HL-60 (cell line): ENCODE measurements at places on chromosomes 3 and 15.

GRCh38 chr3:89058371-89058770, 49.0 kb upstream of the EPHA3 start:
- DNase-seq: no peak

GRCh38 chr3:127758013-127758412, 64.3 kb downstream of the MGLL start:
- no peak for DNase-seq

DNA sequence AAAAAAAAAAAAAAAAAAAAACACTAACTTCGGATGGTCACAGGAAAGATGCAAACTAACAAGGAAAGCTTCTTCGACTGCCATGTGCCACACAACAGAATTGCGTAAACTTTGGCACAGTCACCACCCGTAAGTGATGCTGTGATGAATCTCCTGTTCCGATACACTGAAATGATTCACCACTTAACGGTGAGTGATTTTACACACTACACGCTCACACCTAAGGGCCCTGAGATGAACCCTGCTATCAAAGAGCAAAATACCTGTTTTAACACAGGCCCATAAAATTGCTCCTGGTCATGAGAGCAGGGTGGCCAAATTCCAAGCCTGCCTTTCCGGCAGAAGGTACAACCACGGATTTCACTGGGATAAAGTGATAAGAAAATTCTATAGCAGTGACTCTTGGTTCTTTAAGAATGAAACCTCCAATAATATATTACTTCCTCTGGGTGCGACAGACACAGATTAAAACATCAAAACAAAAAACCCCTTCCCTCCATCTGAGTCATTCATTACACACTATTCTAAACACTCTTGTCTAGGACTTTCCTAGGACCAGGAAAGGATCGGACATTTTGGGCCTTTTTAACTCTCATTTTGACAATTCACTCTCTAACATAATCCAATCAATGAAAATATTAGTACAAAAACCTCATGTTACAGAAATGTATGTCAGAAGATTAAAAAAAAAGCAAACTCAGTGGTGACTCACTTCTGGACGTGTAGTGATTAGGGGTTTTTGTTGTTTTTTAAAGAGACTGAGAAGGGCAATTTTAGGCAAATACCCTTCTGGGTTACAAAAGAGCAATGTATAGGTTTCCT, 28.3 kb downstream of the LRIG1 start:
- no peak for DNase-seq

DNA sequence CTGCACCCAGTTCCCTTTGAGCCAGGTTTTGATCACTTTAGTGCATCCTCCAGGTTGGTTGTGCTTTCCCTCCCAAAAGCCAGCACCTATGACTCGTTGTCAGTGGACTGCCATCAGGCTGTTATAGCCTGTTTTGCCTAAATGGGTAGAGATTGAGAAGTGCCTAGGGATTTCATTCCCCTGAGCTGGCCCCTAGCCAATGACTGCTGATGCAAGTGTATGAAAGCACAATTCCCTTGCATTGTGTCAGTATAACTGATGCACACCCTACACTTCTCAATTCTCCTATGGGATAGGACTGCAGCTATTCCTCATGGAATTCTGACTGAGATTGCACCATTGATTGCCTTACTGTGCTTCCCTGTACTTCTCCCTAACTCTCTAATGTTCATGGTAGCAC, 102.1 kb upstream of the ARPP21 start:
- no peak for DNase-seq

DNA sequence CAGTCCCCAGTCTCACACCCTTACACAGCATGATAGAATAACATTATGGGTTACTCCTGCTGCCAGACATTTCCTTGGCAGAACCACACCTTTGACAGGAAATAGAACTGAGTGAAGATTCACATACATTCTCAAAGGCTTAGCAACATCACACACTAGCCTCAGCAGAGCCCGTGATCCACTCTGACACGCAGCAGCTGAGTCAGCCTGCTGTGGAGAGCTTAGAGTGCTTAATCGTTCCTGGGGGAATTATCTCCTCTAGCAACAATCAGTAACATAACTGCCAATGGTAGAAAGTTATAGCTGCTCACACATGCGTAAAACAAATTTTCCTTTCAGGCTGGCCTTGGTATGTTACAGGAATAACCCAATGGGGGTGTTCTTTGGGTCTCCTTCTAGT, 382.1 kb downstream of the GAP43 start:
- DNase-seq: no peak
